ENCODE measurements at places on chromosomes 7 and 10. TPM values are rescaled to one million over a fixed set of nuclear protein-coding genes. Genes with fewer than 3 reads are reported as not detected.

GRCh38 chr7:50331564-50332208 lies 27.2 kb downstream of the IKZF1 start:
- DNase-seq, result no peak

- DNase-seq, result no peak
Observed at GRCh38 chr7:130154131-130154500, 51.1 kb downstream of the TMEM209 start.

DNA sequence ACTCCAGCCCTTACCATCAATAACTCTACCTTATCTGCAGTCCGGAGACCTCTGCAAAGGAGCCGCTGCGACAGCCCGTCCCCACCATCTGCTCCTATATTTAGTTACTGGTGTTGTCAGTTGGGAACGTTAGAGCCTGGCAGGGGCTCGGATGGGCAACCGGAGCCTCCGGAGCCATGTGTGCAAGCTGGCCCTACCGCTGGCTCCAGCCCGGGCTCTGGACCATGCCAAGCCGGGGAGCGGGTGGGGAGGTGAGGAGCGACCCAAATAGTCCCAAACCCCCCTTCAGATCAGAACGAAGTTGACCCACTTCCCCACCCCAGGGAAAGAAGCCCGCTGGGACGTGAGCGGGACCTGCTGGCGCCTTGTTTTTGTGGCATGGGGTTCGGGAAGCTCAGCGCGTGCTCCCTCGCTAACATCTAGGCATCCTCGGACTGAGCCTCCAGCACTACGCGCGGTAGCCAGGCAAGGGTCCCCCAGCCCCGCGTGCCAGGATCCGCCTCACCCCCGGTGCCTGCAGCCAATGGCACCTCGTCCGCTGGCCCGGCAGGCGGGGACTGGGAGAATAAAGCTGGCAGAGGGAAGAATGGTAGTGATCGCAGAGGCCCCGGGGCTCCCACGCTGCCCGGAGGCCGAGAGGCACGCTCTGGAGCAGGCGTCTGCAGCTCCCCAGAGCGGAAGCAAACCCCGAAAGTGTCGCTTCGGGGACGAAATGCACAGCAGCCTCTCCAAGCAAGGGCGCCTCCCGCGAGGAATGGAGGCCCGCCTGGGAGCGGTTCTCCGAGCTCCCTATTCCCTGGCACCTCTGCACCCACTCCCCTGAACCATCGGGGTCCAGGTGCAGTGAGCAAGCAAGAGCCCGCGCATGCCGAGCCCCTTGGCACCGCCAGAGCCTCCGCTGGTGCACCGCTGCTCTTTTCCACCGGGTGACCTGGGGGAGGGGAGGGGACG lies 679 bp downstream of the LRRC20 start:
- peak; percentile 71 for DNase-seq

- no peak for DNase-seq
Observed at GRCh38 chr10:47300429-47300931, 483 bp downstream of the GDF10 start.

DNA sequence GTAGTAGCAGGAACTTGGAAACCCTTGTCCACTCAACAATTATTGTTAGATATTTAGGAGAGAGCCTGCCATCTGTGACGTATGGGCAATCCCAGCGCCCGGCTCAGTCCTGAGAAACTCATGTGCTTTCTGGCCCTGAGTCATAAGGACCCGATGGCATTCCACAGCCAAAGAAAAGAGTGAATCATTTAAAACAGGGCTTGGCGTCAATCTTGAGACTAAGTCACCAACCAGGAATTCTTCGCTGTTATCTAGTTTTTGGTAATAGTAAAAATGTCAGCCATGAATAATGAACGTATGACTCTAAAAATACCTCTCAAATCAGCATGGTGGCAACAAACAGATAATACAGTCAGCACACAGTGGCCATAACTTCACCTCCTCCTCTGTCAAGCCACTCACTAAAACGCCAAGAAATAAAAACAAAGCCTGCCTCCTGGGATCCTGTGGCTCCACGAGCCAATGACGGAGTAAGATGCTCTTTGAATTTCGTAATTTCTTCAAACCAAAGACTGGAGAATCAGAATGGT lies 140.8 kb downstream of the ADAM12 start:
- DNase-seq, result no peak

DNA sequence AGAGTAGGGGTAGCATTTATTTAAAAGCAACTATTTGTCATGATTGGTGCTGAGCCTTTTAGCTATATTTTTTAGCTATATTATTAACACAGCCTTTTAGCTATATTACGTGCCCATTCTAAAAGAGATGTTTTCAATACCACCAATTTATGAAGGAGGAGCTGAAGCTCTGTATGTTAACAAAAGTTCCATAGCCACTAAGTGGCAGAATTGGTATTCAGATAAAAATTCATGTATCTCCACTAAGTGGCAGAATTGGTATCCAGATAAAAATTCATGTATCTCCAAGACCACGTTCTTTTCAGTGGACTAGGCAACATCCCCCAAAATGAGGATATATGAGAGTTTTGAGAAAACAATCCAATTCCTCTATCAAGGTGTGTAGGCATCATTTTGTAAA lies 268.6 kb downstream of the HGF start:
- DNase-seq, result no peak

DNA sequence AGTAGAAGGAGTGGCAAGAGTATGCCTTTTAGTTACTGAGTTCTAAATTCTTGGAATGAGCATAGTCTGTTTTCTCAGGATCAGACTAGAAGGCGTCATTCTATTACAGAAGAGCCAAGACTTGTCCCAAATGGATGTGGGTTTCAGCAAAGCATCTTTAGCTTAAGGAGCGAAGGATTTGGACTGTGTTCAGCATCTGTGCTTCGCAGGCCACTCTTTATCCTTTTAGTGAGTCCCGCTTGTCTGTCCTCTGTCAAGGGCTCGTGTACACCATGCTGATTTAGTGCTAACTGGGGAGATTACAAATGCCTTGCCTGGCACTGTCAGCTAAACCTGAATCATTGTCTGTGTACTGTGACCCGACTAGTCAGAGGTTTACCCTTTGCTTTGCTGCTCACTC lies 465.7 kb downstream of the AUTS2 start:
- no peak for DNase-seq

GRCh38 chr7:131501930-131502685 lies 54.3 kb downstream of the PODXL start:
- no peak for DNase-seq

DNA sequence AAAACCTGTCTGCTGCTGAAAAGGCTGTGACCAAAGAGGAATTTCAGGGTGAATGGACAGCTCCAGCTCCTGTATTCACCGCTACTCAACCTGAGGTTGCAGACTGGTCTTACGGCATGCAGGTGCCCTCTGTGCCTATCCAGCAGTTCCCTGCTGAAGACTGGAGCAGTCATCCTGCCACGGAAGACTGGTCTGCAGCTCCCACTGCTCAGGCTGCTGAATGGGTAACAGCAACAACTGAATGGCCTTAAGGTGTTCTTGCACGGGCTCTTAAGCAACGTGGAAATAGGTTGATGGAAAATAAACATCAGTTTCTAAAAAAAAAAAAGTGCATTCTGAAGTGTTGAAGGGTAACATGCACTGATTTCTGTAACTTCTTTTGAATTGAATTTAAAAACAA lies 82.3 kb downstream of the DAGLB start:
- DNase-seq, result no peak

GRCh38 chr7:143367972-143368371 lies 5.5 kb upstream of the FAM131B start:
- no peak for DNase-seq

GRCh38 chr10:22598478-22598877 lies 115.9 kb downstream of the PIP4K2A start:
- no peak for DNase-seq

DNA sequence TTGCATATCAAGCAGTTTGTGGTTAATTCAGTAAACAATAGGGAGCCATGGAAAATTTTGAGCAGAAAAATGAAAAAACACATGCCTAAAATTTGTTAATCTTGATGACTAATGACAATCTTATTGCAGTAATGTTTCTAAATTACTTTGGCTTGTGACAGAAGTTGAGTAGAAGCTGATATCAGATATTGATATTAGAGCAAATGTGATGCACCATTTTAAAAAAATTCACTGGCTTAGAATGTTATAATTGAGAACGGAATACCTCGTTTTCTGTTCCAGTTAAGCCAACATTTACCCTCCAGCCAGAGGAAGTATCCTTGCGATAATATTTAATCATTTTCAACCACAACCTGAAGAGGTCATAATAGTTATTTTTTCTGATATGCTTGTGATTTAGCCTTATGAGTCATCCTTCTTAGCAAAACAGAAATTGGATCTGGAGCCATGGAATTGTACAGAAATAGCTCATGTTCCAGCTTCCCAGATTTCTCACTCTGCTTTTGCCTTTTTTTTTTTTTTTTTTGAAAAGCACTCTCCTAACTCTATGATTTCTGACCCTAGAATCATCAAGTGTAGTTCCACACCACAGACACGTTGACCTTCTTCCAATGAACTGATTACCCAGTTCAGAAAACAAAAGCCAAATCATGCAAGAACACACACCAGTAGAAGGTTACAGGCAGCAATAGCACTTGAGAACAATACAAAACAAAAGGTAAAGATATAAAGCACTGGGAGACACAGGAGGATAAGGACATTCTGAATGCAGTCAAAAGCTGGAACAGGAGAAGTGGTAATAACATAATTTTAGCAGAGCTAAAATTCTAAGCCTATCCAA lies 96.8 kb upstream of the PHYHIPL start:
- DNase-seq, result no peak

GRCh38 chr10:132186488-132187429 lies at the start of gene DPYSL4:
Gene DPYSL4, plus strand, starts transcription at chr10:132186948. Its CDS starts 116 bp downstream, at chr10:132187064.
- no peak for DNase-seq

- DNase-seq, result no peak
Observed at GRCh38 chr7:2710286-2710655, 22.3 kb downstream of the AMZ1 start.

- DNase-seq, result no peak
Observed at GRCh38 chr10:9010093-9010492, 955.6 kb downstream of the GATA3 start.

DNA sequence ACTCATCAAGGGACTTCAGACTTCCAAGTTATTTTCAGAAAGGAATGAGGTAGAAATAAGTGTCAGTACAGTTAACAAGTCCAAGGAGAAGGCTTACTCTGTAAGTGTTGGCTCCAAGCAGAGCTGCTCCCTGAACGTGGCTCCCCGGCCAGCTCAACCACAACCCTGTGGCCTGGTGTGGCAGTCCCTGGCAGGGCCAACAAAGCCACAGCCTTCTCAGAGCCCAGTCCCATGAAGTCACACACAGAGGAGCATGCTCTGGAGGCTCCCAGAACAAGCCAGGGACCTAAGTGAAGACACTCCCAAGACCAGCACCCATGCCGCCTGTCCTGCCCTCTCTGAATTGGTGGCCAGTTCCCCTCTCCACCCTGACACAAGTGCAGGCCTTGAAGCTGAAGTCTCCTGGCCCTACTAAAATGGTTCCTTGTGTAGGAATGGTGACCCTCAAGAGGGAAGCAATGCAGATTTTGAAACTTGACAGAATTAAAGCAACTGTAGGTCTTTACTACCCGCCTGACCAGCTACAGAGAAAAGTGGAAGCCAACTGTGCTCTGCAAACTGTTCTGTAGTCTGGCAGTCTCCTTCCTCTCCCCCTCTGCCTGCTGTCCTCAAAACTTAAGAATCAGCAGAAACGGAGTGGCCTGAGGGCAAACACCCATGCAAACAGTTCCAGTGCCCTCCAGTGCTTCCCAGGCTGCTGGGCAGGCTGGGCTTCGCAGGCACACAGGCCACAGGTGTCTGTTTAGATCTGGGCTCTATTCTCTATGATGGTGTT lies 51.1 kb downstream of the NOD1 start:
- no peak for DNase-seq

Gene CASD1
- 37.1 TPM for total RNA-seq

Gene DNAJC30
- 10.5 TPM for total RNA-seq

Gene CPA2
- 1.2 TPM for total RNA-seq

Gene LRMDA
- 16.6 TPM for total RNA-seq

Gene ZNF775
- 11.1 TPM for total RNA-seq

Gene SPDYE8
- not detected for total RNA-seq

Gene WIPF3
- total RNA-seq, result 5.3 TPM

Gene ACSL5
- total RNA-seq, result 11.3 TPM

Gene ADCY1
- 5.5 TPM for total RNA-seq

Gene DOCK4
- 51.2 TPM for total RNA-seq

Gene RP9
- 11.6 TPM for total RNA-seq

Gene STEAP2
- 65.2 TPM for total RNA-seq

Gene CC2D2B
- 3.1 TPM for total RNA-seq

Gene NRF1
- 29.2 TPM for total RNA-seq

Gene SVOPL
- total RNA-seq, result not detected

Gene SH3PXD2A
- total RNA-seq, result 166 TPM

Data from sciatic nerve (tissue), 2 donors.